ENCODE measurements at places on chromosomes 6 and 20.

DNA sequence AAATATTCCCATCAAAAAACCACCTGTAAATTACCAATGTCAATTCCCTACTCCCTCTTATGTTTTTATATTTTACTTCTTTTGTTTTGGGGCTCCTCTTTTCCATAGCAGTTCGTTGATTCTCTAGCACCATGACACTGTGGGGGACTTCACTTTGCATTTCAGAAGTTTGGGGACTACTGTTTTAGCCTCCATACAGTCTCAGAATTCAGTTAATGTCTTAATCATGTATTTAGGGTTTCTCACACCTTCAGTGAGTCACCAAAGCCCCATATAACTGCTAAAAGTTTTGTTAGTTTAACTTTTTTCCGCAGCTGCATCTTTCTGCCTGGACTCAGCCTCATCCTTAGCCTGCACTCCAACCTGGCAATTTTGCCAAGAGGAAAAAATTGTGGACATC, 20.7 kb upstream of the AIG1 start:
- no peak for DNase-seq

GRCh38 chr6:112804638-112805330, 457.7 kb downstream of the RFPL4B start:
- DNase-seq, result no peak

- DNase-seq, result no peak
These were observed 703.6 kb upstream of the SLC35B3 start for GRCh38 chr6:9138936-9139335.

DNA sequence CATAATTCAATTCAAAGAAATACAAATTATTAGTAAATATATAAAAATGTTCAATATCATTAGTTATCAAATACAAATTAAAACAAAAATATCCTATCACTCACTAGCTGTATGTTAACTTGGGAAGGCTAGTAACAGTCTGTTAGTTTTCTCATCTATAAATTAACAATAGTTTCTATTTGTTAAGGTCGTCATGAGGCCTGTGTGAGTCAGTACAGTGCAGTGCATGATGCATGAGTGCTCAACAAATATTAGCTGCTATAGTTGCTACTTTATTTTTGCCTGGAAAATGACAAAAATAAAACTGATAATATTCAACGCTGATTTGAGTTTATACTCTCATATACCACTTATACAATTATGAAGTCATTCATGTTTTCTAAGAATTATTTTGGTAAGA, 401.6 kb upstream of the RUNX2 start:
- DNase-seq, result no peak

Measured in omental fat pad (tissue), 4 donors.